ENCODE measurements at places on chromosomes 7 and 10. TPM values are rescaled to one million over a fixed set of nuclear protein-coding genes. Genes with fewer than 3 reads are reported as not detected.

GRCh38 chr7:133804127-133804526 lies 323.0 kb upstream of the LRGUK start:
- H3K27me3 ChIP-seq, result no peaks in the 10 kb centered on the region
- no peak overlapping the region for H3K4me3 ChIP-seq
- no peak for DNase-seq

DNA sequence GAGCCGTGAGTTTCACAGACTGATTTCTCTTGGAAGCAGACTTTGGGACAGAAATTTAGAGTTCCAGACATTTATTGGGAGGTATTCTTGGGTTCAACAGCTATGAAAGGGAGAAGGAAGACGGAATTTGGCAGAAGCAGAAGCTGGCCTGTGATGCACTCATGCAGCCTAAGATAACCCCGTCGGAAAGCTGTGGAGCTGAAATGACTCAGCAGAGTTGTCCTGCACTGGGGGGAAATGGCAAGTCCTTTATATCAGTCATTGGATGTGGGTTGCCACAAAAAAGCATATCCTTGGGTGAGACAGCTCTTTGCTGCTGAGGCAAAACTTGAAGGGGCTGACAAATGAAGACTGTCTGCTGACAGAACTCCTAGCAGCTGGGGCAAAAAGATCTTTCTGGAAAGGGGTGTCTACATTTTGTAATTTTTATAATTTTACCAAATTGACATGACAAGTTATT lies 11.5 kb upstream of the MICU1 start:
- no peaks in the 10 kb centered on the region for H3K27me3 ChIP-seq
- peaks cover 8% of the 10 kb centered on the region for H3K4me1 ChIP-seq
- H3K27ac ChIP-seq, result no peak overlapping the region
- no peak for DNase-seq

PRKCQ gene
- total RNA-seq, result 79.0 TPM

HHEX gene
- 1.8 TPM for total RNA-seq

Measured in natural killer cell treated with Interleukin-12 subunit alpha and Interleukin-12 subunit beta and Interleukin-15 and Interleukin-18, amount 100 ng/mL, for 72 hours (primary cell).